ENCODE measurements at places on chromosomes 4 and X.

GRCh38 chr4:137601934-137602333 is 69.6 kb upstream of the PCDH18 start:
- H3K4me1 ChIP-seq, result no peaks in the 10 kb centered on the region
- no peak for DNase-seq
- H3K27me3 ChIP-seq, result no peaks in the 10 kb centered on the region
- H3K36me3 ChIP-seq, result no peaks in the 10 kb centered on the region
- no peak overlapping the region for H3K27ac ChIP-seq

- peaks cover 4% of the 10 kb centered on the region for H3K27me3 ChIP-seq
- H3K4me3 ChIP-seq, result no peak overlapping the region
- H3K36me3 ChIP-seq, result no peaks in the 10 kb centered on the region
- H3K4me1 ChIP-seq, result peaks cover 19% of the 10 kb centered on the region
Measured at GRCh38 chr4:88792268-88792781, 94.7 kb upstream of the NAP1L5 start.

DNA sequence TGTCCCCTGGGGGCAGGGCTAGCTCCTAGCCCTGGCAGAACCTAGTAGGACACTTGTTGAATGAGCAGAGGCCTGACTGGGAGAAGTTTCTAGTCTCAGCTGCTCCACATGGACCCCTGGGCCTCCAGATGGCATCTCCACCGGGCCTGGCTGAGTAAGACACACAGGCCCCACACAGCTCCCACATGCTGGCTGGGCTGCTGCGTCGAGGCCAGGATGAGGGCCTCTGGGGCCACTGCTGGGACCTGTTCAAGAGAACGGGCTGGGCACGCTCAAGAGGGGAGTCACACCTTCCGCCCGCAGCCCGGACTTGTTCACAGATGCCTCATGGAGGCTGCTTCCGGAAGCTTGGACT is 4.2 kb upstream of the HGFAC start:
- no peaks in the 10 kb centered on the region for H3K36me3 ChIP-seq
- no peaks in the 10 kb centered on the region for H3K4me1 ChIP-seq
- no peak for DNase-seq
- H3K27ac ChIP-seq, result no peak overlapping the region
- H3K4me3 ChIP-seq, result no peak overlapping the region
- no peaks in the 10 kb centered on the region for H3K27me3 ChIP-seq

- no peak for DNase-seq
- no peaks in the 10 kb centered on the region for H3K4me1 ChIP-seq
- no peak overlapping the region for H3K4me3 ChIP-seq
- no peaks in the 10 kb centered on the region for H3K27me3 ChIP-seq
- H3K27ac ChIP-seq, result no peak overlapping the region
- no peaks in the 10 kb centered on the region for H3K36me3 ChIP-seq
Measured at GRCh38 chr4:137998666-137999429, 243.3 kb downstream of the SLC7A11 start.

GRCh38 chr4:110306303-110306702 is 107.9 kb upstream of the ELOVL6 start:
- H3K4me1 ChIP-seq, result no peaks in the 10 kb centered on the region
- no peak overlapping the region for H3K4me3 ChIP-seq
- DNase-seq, result no peak
- H3K27ac ChIP-seq, result no peak overlapping the region
- H3K36me3 ChIP-seq, result no peaks in the 10 kb centered on the region
- H3K27me3 ChIP-seq, result peaks cover 29% of the 10 kb centered on the region

DNA sequence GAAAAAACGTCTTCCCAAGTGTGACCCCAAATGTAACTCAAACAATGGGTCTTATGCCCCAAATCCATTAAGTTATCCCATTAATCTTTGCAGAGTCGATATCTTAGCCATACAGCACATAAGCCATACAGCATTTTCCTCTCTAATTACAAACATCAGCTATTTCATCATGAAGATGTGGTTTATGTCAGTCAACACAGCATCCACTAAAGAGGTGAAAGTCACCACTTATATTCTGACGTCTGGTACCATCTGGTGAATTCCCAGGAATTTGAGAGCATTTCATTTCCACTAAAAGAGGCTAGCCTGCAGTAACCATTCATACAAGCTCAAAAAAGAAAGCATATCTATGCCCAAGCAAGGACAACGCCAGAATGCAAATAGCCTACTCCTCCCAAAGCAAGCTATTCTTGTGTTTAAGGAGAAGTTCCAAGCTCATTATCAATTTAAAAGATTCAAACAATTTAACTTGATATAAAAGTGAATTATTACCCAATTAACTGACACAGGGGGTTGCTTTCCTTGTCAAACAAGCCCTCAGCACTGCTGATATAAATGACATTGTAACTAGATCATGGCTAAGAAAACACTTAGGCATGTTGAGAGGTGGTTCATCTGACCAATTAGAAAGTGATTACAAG is 203.3 kb downstream of the ANTXR2 start:
- no peaks in the 10 kb centered on the region for H3K4me1 ChIP-seq
- no peak overlapping the region for H3K4me3 ChIP-seq
- H3K36me3 ChIP-seq, result no peaks in the 10 kb centered on the region
- DNase-seq, result no peak

GRCh38 chrX:72693477-72693876 is 20.6 kb downstream of the PHKA1 start:
- H3K27ac ChIP-seq, result no peak overlapping the region
- H3K4me3 ChIP-seq, result no peak overlapping the region
- DNase-seq, result no peak

DNA sequence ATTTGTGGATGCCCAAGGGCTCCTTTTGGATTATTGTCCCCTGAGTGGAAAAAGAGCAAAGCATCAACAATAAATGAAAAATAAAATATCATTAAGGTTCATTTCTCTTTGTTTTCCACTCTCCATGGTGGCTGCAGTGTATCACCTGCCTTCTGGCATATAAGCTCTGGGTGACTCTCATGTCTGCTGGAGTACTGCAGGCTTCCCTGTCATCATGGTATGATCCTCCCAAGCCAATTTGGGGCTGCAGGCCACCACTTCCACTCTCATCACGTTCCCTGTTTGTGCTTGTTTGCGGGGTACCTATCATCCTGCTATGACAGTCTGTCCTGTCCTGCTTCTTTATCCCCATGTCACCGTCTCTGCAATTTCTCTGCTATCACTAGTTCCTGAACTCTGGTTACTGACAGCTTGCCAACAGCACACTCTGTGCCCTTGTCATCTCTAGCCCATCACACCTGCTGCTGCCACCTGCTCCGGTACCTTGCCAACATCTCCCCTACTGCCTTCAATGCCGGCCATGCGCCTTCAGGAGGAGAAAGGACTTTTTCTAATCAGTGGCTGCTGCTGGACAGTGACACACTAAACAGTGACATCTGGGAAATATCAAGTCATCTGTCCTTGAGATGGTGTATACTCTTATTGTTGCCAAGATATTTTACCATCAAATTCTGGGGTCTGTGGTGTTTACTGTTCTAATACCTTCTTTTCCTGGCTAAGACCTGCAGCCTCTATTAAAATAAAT is 23.0 kb upstream of the FGF5 start:
- H3K27me3 ChIP-seq, result peaks cover 15% of the 10 kb centered on the region
- no peaks in the 10 kb centered on the region for H3K36me3 ChIP-seq
- no peak overlapping the region for H3K27ac ChIP-seq

GRCh38 chr4:168656055-168656660 is 159.3 kb downstream of the PALLD start:
- peaks cover 7% of the 10 kb centered on the region for H3K4me1 ChIP-seq
- H3K27me3 ChIP-seq, result peaks cover 35% of the 10 kb centered on the region
- no peak overlapping the region for H3K27ac ChIP-seq

DNA sequence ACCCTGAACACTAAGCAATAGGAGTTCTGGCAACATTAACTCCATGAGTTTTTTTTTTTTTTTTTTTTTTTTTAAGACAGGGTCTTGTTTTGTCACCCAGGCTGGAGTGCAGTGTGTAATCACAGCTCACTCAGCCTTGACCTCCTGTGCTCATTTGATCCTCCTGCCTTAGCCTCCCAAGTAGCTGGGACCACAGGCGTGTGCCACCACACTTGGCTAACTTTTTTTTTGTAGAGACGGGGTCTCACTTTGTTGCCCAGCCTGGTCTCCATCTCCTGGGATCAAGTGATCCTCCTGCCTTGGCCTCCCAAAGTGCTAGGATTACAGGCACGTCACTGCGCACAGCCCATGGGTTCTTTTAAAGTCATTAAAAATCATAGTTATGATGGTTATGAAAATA is 5.1 kb downstream of the RHOH start:
- H3K27me3 ChIP-seq, result no peaks in the 10 kb centered on the region
- peaks cover 59% of the 10 kb centered on the region for H3K4me1 ChIP-seq
- H3K36me3 ChIP-seq, result peaks cover 97% of the 10 kb centered on the region
- no peak for DNase-seq
- peak overlapping the region; percentile 95 for H3K27ac ChIP-seq

- no peak overlapping the region for H3K27ac ChIP-seq
- H3K36me3 ChIP-seq, result no peaks in the 10 kb centered on the region
- DNase-seq, result no peak
- no peaks in the 10 kb centered on the region for H3K4me1 ChIP-seq
- H3K4me3 ChIP-seq, result no peak overlapping the region
- H3K27me3 ChIP-seq, result peaks cover 7% of the 10 kb centered on the region
Measured at GRCh38 chr4:144204431-144204830, 63.9 kb upstream of the GYPA start.

DNA sequence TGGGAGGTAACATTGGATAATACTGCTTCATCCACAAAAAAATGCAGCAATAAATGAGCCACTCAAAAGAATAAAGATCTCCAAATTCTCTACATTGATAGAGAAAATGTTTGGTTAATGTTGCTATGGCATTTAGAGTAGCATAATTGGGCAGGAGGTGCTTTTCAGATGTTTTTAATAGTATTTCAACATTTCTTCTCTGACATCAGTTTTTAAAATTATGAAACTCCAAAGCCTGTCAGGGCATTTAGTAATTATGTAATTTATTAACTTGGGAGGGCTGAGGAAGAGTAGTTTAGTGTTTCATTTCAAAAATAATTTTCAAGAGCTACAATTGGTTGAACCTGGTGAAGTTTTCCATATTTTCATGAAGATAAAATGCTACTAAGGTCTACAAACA is 211.3 kb upstream of the INTU start:
- no peaks in the 10 kb centered on the region for H3K27me3 ChIP-seq
- no peaks in the 10 kb centered on the region for H3K4me1 ChIP-seq
- no peak overlapping the region for H3K4me3 ChIP-seq
- no peak overlapping the region for H3K27ac ChIP-seq

DNA sequence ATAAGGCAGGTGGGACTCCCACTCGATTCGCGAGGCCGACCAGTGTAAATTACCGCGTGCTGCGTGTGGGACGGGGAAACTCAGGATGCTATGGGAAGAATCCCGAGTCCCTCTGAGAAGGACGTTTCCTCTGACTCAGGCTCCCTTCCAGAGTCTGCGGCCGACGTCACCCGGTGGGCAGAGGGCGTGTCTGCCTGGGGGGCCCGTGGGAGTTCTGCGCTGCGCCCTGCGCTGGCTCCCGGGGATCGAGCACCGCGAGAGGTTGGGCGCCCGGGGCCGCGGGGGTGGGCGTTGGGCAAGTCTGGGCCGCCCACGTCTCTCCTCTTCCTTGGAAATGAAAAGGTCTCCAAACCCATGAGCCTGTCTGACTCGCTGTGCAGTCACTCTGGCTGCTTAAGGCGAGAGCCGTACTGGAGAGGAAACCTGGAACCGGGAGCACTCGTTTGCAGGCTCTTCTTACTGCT is 568 bp downstream of the NIPAL1 start:
- H3K27ac ChIP-seq, result peak overlapping the region; percentile 84
- peaks cover 52% of the 10 kb centered on the region for H3K4me1 ChIP-seq
- peaks cover 16% of the 10 kb centered on the region for H3K27me3 ChIP-seq
- H3K36me3 ChIP-seq, result peaks cover 3% of the 10 kb centered on the region

- no peak for DNase-seq
- H3K27me3 ChIP-seq, result no peaks in the 10 kb centered on the region
- no peak overlapping the region for H3K4me3 ChIP-seq
- no peak overlapping the region for H3K27ac ChIP-seq
- no peaks in the 10 kb centered on the region for H3K36me3 ChIP-seq
- H3K4me1 ChIP-seq, result no peaks in the 10 kb centered on the region
Measured at GRCh38 chr4:126976850-126977632, 655.7 kb upstream of the INTU start.

DNA sequence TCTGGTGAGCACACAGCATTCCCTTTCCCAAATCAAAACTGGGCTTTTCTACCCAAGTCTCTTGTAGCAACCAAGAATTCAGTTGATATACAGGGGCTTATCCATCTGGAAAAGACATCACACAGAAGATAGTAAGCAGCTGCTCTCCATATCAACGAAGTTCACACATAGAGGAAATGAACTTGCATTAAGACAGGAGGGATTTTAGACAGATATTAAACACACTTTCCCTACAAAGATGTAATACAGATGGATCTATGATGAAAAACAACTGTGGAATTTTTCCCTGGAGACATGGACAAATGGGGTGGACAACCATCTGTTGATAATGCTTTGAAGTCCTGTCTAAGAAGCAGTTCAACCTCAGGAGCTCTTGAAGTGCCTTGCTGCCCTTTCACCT is 9.8 kb upstream of the PDE5A start:
- H3K36me3 ChIP-seq, result no peaks in the 10 kb centered on the region
- DNase-seq, result no peak
- no peaks in the 10 kb centered on the region for H3K4me1 ChIP-seq
- peaks cover 15% of the 10 kb centered on the region for H3K27me3 ChIP-seq

- no peak overlapping the region for H3K4me3 ChIP-seq
- no peaks in the 10 kb centered on the region for H3K4me1 ChIP-seq
- peak; percentile 58 for DNase-seq
- H3K36me3 ChIP-seq, result no peaks in the 10 kb centered on the region
- peaks cover 3% of the 10 kb centered on the region for H3K27me3 ChIP-seq
Measured at GRCh38 chr4:128574706-128575105, 234.8 kb upstream of the JADE1 start.

GRCh38 chrX:149962859-149963757 is 24.8 kb upstream of the EOLA2 start:
- H3K4me3 ChIP-seq, result no peak overlapping the region
- H3K27me3 ChIP-seq, result peaks cover 11% of the 10 kb centered on the region
- H3K4me1 ChIP-seq, result peaks cover 5% of the 10 kb centered on the region
- peaks cover 14% of the 10 kb centered on the region for H3K36me3 ChIP-seq
- H3K27ac ChIP-seq, result no peak overlapping the region

GRCh38 chr4:53676402-53676871 is 85.2 kb upstream of the LNX1 start:
- DNase-seq, result no peak
- peaks cover 10% of the 10 kb centered on the region for H3K27me3 ChIP-seq
- no peaks in the 10 kb centered on the region for H3K4me1 ChIP-seq
- H3K36me3 ChIP-seq, result no peaks in the 10 kb centered on the region
- H3K4me3 ChIP-seq, result no peak overlapping the region

- no peak for DNase-seq
- H3K27me3 ChIP-seq, result peaks cover 11% of the 10 kb centered on the region
- no peak overlapping the region for H3K4me3 ChIP-seq
- no peak overlapping the region for H3K27ac ChIP-seq
- no peaks in the 10 kb centered on the region for H3K4me1 ChIP-seq
Measured at GRCh38 chrX:3541336-3541735, 172.1 kb downstream of the PRKX start.
